ENCODE measurements at places on chromosomes 6 and 20.
A peak's percentile ranks its signal among the peaks of the same experiment; 100 is the strongest.

GRCh38 chr6:39791311-39791710, 865 bp upstream of the DAAM2 start:
- no peak for DNase-seq

DNA sequence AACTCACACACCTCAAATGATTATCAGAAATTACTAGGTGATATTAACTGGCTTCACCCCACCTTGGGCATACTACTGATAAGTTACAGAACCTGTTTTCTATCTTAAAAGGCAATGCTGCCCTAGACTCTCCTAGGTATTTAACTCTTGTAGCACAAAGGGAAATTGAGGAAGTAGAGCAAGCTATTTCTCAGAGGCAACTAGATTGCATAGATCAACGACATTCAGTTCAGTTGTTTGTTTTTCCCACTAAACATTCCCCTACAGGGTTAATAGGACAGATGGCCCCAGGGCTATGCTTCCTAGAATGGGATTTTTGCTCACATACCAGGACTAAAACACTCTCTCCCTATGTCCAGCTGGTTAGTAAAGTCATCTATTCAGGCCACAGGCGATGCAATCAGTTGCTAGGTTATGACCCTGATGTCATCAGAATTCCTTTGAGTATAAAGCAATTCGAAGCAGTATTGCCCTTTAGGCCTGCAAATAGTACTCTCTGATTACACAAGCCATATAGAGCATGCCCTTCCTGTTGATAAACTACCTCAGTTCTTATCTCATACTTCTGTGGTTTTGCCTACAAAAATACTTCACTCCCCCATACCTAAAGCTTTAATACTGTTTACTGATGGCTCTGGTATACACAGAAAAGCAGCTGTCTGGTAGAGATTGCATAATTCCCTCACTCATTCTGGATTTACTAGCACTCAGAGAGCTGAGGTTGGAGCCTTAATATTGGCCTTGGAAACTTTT, 67.4 kb upstream of the ASCC3 start:
- no peak for DNase-seq

DNA sequence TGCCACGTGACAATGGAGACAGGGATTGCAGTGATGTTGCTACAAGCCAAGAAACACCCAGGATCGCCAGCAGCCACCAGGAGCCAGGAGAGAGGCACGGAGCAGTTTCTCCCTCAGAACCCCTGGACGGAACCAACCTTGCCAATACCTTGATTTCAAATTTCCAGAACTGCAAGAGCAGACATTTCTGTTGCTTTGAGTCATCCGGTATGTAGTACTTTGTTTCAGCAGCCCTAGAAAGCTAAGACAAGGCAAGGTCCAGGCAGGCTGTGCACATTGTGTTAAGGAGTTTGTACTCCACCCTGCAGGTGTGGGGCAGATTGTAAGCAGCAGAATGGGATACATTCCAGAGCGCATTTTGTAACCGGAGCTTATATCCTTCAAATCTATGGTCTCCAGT, 48.3 kb downstream of the TRERF1 start:
- no peak for DNase-seq

- DNase-seq = peak; percentile 35
These were observed 803 bp upstream of the ADGRG6 start for GRCh38 chr6:142300758-142301650.

- no peak for DNase-seq
These were observed 154.2 kb downstream of the ALDH8A1 start for GRCh38 chr6:134795691-134796090.

- DNase-seq = no peak
These were observed 651.6 kb upstream of the MARCKS start for GRCh38 chr6:113205553-113205952.

DNA sequence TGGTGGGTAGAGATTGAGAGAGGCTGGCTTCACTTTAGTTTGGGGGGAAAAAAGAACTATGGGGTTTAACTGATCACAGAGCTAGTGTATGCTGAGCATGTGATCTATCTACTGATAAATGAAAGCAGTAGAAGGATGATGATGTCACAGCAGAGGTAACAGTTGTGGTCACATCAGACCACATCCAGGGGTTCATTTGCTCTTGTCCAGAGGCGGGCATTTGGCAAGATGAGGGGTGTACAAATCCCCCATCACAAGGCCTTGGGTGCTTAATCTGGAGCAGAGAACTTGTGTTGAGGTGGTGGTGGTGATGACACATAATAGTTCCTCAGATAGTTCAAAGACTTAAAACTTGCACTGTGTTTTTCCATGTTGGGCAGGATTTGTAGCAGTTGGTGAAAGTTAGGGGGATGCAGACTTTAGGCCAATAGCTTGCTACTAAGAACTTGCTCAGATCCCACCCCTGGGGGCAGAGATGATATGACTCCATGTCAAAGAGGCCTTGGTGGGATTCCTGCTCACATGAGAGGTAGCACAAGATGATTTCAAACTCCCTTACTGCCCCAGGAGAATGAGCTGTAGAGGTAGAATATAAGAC, 63.4 kb downstream of the PRDM1 start:
- DNase-seq = no peak

- DNase-seq = no peak
These were observed 94.4 kb upstream of the PRDM1 start for GRCh38 chr6:105991561-105992314.

DNA sequence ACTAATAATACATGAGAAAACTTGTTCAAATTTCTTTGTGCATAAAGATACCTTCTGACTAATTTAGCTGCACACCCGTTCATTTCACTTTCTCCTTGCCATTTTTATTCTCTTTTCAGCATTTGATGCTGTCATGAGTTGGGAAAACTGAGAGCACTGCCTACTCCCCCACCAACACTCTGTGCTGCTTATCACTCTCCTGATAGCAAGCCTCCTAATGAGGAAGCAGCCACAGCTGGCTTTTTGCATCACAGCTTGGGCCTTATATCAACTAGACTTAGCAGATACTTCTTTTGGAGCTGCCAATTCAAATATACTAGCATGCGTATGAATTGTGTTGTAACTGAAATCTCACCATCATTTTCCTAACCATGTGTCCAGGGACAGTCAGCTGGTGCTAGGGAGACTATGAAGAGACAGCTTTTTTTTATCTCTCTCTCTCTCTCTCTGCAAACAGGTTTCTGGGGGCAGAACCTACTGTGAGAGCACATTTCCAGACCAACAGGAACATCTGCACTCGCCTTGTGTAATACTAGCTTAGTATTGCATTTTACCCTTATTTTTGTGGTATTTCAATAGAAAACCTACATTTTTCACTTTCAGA, 699.0 kb downstream of the KHDRBS2 start:
- no peak for DNase-seq

GRCh38 chr20:32343439-32343838, 14.7 kb upstream of the ASXL1 start:
- DNase-seq = no peak

DNA sequence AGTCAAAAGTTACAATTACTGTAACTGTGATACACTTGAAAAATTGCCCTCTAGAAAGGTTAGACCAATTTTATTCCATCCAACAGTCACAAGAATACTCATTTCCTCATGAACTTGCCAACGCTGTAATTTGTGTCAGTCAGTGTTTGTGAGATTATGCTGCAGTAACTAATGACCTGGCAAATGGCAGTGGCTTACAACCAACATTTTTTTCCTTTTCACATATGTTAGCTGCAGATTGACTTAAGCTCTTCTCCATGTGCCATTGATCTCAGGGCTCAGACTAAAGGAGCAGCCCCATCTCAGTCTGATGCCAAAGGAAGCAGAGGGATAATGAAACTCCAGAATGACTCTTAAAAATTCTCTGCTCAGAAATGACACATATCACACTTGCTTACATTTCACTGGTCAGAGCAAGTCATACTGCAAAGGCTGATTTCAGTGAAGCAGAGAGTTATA, 92.3 kb upstream of the ELOVL5 start:
- no peak for DNase-seq

All from GM04504 (cell line).